ENCODE measurements at places on chromosomes 1 and 21.

DNA sequence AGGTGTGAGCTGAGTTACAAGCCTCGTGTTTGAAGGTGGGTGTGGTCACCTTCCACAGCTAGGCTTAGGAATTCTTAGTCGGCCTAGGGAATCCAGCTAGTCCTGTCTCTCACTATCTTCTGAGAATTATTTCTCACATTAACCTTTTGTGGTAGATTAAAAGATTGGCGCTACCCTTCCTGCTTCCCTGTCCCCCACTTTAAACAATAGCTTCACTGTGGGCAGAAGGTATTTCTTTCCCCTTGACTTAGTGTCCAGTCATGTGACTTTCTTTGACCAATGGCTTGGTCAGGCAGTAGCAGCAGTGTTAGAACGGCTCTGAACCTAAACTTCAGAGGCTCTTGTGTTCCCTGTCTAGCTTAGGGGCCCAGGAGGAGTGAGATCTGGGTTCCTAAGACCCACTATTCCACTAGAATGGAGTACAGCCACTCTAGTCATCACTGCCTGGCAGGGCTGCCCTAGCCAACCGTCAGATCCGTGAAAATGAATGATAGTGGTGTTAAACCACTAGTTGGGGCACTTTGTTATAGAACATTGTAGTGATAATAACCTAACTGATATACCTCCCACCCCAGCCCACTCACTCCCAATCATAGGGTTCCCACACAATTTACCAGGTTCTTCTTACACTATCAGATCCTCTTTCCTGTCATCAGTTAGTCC lies 13.9 kb upstream of the C1orf141 start:
- DNase-seq, result no peak

DNA sequence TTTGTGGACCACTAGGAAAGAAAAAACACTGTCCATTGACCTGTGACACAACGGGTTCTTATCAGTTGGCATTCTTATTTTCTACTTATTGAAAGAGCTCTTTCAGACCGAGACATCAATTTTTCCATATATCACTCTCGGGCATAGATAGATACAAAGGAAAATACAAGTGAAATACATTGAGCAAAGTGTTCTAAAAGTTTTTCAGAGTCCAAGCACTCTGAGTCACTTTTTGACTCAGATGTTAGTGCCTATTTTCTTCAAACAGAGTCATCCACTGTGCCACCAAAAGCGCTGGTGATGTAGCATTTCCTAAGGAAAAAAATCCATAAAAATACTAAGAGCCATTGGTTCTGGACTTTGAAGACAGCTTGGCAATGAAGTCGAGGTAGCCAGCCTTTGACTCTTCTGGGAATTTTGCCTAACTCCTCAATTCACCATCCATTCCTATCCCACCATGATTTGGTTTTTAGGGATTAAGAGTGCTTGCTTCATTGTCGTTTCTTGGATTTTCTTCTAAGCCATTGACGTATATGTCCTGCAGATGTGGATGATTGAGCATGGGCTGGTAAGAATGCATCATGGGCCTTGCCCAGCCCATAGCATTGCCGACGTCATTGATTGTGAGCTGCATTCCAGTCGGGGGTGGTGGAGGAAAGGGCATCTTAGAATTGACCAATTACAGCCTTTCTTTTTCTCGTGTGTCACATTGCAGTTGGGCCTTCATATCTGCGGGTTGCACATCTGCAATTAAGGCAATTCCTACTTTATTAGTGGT lies 10.6 kb downstream of the GALNT2 start:
- no peak for DNase-seq

DNA sequence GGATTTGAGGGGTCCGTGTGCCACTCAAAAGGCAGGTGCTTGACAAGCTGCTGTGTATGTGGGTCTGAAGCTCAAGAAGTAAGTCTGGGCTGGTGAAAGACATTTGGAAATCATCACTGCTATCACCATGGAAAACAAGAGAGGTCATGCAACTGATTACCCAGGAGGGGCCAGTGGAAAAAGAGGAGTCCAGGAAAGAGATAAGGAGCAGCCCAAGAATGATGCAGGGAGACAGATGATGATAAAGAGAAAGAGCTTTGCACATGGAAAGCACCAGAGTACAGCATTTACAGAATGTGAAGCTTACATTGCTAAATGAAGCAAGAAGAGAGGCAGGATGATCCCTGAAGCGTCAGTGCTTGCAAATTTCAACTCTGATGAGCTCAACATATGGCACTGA lies 203.2 kb downstream of the SETD4 start:
- DNase-seq, result no peak

GRCh38 chr1:113074237-113074636 lies 1.2 kb downstream of the LRIG2 start:
- DNase-seq, result no peak

GRCh38 chr1:12692967-12693782 lies 22.7 kb upstream of the AADACL3 start:
- no peak for DNase-seq

DNA sequence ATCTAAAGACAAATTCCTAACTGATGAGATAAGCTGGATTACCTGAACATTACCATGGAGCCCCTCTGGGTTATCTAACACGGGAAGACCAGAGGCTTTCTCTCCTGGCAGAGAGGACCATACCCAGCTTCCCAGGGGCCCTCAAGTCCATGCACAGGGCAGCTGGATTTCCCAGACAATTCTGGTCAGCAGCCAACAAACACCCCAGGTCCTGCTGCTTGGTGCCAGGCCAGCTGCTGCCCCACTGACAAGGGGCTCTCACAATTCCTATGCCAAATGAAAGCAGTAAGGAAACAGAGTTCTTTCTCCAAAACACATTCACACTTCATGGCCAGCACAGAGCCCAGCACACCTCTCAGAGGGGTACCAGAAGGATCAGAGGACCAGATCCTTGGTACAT lies 114.2 kb downstream of the HLCS start:
- DNase-seq, result no peak

- no peak for DNase-seq
Measured at GRCh38 chr1:11052839-11053757, 6.1 kb upstream of the MASP2 start.

GRCh38 chr1:9253004-9253403 lies 18.4 kb downstream of the H6PD start:
- no peak for DNase-seq

DNA sequence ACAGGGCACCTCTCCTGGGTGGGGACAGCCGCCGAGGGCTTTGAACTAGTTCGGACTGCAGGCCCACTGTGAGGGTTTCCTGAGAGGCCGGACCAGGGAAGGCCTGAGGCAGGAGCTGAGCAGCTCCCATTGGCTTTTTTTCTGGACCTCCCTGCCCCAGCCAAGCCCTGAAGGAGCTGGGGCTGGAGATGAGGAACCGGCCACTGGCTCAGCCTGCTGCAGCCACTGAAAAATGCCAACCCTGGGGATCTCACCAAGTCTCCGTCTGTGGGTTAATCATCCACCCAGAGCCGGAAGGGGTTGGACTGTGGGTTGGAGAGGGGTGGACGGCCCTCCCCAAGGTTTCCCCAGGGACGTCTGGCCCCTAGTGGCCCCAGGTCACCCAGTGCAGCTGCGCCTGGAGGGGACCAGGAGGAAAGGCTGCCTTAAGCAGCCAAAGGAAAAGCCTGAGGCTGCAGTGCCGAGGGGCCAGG lies 2.5 kb downstream of the VWA1 start:
- no peak for DNase-seq

- no peak for DNase-seq
Measured at GRCh38 chr1:207025146-207025880, 7.2 kb downstream of the C1orf116 start.

DNA sequence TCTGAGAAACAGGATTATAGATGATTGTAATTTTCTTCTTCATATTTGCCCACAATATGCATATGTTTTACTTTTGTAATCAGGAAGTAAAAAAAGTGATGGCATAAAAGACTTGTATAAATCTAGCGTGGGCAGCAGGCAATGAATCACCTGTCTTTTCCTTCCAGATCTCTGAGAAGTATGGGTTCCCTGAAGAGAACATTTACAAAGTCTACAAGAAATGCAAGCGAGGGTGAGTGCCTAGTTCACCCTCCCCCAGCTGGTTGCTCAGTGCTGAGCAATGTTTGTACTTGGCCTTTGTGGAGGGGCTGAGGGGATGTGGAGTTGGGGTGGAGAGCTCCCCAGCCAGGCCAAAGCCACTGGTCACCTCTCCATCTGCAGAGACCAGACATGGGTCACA lies 30.7 kb downstream of the GRHL3 start:
- no peak for DNase-seq

GRCh38 chr21:41815652-41816582 lies 49.1 kb upstream of the RIPK4 start:
- DNase-seq, result no peak

- no peak for DNase-seq
Measured at GRCh38 chr1:237799762-237800474, 90.8 kb downstream of the ZP4 start.

DNA sequence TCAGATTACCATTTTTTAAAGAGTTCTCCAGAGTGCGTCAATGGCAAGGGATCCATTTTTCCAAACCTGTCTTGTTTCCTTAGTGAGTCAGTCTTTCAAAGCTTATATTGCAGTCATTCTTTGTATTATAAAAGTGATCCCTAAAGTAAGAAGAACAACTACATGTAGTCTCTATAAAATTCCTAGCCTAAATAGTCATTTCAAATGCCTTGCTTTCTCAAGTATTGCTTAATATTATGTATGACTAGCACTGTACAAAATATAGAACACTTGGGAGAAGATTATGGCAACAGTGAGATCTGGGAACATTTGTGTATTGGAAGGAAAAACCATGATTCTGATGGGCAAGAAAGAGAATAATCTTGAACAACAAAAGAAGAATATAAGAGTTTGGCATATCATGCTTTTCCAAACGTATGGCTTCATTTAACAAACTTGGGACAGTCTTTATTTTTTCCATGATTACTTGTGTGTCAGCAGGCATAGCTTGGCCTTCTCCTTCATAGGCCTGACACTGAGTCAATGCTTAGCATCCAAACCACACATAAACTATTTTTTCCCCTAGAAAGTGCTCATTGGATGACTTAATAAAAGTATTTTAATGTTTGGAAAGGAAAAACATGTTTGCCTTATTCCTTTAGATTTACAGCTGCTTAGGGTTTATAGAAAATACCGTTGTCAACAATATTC lies 547.4 kb downstream of the LTN1 start:
- DNase-seq, result no peak

GRCh38 chr21:45366931-45367401 lies 38.0 kb upstream of the COL18A1 start:
- DNase-seq, result no peak

- DNase-seq, result no peak
Measured at GRCh38 chr1:6243053-6243834, 735 bp upstream of the HES3 start.

DNA sequence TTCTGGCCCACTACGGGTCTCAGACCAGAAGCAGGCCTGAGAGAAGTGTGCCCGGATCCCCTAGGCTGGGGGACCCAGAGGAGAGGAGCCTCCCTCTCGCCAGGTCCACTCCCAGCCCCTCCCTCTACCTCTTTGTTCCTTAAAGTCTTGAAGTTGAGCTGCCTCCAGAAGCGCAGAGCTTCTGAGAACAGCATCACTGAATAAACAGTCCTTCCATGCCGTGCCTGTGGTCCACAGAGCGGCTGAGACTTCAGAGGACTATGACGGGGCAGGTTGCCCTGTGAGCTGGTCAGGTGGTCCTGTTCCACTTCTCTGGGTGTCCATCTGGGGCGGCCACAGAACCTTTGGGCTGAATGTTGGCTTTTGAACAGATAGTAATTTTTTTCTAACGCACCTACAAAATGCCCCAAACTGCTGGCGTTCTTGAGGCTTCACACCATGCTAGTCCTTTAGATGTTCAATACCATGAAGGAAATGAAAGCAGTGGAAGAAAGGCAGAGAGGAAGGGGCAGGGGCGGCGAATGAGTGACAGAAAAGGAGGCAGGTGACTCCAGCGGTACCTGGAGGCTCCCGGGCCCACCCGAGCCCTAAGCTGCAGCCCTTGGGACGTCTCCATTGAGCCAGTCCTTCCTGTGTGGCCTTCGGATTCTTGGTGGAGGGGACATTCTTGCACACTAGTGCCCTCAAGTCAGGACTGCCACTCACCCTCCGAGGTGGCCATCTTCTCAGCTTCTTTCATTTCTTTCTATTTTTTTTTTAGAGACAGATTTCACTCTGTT lies 239.3 kb upstream of the VAMP3 start:
- DNase-seq, result no peak

- no peak for DNase-seq
Measured at GRCh38 chr1:198969981-198970380, 331.1 kb downstream of the PTPRC start.

GRCh38 chr1:25797939-25798338 lies 2.1 kb upstream of the SELENON start:
- no peak for DNase-seq

- no peak for DNase-seq
Measured at GRCh38 chr1:163826500-163826899, 504.7 kb downstream of the NUF2 start.

- no peak for DNase-seq
Measured at GRCh38 chr1:170461291-170461747, 70.6 kb upstream of the GORAB start.

GRCh38 chr1:112882271-112882744 lies 73.7 kb downstream of the SLC16A1 start:
- DNase-seq, result no peak

GRCh38 chr1:227761621-227762230 lies 26.5 kb downstream of the SNAP47 start:
- DNase-seq, result no peak

DNA sequence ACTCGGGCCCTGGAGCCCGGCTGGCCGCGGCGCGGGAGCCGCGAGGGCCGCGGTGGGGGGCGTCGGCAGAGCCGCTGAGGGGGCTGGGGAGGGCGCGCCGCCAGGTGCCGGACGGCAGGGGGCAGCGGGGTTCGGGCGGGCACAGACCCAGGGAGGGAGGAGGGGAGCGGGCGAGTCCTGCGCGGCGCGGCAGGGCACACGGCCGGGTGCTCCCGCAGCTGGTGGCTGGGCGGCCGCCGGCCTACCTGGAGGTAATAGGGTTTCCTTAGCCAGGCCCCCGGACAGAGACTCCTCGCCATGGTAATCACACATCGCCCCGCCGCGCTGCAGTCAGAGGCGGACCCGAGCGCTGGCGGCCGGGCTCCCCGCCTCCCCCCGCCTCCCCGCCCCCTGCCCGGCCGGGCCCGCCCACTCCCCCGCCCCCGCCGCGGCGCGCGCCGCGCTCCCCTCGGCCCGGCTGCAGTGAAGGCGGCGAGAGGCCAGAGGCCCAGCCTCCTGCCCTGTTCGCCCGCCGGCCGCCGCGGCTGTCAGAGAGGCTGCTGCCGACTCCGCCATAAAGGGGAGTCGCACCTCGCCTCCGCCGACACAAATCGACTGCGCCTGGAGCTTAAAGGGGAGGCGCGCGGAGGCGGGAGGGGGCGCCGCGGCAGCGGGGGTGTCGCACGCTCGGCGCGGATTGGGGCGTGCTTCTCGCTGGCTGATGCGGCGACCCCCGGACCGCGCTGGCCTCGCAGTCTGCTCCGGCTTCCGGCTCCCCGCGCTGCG lies at the start of gene DIPK1A:
TSS of gene DIPK1A (minus strand) at position 332 of the 765 bp plus-strand sequence. CDS start at position 299, 33 bp downstream.
- DNase-seq, result peak; percentile 89
